HuH-7.5 (cell line): ENCODE measurements at places on chromosomes 6 and 20.

- DNase-seq: no peak
These were observed 74.4 kb downstream of the SH3BGRL2 start for GRCh38 chr6:79705456-79705995.

DNA sequence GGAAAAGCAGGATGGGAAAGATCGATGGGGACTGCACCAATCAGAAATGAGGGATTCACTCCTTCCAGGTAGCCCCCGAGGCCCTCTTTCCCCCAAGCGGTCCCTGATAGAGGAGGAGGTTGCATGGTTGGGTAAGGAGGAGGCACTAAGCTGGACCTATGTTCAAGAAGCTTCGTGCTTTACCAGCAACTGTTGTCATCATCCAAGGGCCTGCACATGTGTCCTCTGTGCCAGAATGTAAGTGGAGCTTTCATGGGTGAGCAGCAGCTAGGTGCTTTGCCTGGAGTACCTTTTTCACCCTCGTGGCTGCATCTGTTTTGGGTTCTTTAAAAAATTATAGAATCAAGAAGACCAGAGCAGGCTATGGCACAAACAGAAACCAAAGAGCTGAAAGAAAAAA, 54.0 kb downstream of the GMPR start:
- no peak for DNase-seq

DNA sequence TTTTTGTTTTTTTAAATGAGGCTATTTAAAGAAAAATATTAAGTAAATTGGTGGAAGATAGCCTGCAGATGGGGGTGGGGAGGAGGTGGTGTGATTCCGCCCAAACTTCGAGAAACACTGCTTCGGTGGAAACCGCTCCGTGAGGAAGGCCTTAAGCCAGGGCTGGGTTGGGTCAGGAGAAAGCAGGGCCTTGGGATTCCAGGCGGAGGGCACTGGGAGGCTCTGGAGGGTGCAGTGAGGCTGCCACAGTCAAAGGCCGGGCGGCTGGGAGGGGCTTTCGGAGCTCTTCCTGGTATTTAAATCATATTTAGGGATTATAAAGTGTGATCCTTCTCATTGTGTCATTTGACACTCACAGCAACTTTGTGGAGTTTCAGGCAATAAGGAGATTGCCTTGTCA, 22.2 kb upstream of the SCRT2 start:
- no peak for DNase-seq

DNA sequence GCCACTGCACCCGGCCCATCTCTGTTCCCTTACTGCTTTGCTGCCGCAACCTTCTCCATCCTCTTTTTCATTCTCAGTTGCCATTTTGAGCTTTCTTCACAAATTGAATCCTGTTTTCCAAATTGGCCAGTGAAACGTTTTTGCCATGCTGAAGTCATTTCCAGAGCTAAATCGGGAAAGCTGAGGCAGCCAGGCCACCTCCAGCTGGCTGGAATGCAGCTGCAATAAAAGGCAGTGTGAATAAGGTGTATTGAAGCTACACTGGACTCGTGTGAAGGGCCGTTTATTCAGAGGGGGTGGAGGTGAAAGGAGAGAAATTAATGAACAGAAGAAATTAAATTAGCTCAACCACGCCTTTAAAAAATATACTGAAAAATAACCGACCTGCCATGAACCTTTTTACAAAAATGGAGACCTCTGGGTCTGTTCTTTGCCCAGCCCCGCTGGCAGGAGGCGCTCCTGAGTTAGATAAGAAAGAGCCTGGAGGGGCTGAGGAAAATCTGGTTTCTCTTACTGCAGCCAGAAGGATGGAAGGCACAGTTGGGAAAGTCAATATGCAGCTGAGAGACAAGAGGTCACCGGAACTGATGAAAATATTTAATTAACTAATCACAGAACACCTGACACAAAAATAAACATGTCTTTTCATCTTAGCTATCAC, 283.9 kb downstream of the FOXC1 start:
- DNase-seq: no peak

DNA sequence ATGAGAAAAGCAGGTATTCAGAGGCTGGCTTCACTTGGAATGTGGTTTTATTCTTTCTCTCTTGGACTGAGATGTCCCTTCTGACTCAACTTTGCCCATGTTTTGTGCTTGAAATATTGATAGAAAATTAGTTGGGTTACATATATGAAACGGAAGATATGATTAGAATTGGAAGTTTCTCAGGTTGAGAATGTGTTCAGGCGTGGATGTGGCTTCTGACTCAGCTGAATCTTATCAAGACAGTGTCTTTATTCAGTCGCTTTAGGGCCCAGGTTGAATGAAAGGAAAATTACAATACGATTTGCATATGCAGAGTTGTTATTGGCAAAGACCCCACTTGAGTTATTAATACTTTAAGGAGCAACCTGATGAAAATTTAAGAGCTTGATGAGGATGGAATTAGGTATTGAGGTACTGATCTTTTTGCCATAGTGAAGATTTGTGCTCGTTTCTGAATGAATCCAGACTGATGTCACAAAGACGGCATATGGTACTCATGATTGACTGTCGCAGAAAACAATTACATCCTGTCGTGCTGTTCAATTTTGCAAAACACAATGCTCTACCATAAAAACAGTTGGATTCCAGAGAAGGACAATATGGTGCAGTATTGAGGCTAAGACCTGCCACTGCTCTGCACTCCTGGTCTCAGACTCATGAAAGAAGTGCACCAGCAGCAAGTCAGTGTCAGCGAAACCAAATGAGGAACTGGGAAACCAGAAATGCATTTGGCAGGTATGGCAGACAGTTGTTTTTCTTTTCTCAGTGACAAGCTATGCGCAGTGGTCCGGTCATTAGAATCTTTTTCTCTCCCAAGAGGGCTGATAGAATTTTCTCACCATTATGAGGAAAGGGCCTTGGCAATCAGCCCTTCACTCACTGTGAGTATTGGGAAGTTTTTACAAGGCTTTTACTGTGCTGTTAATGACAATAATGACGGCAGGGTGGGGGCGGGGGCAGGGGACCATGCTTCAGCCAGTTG, 158.3 kb downstream of the DOK5 start:
- DNase-seq: no peak

GRCh38 chr20:63778857-63779256, 39.3 kb downstream of the SLC2A4RG start:
- no peak for DNase-seq

GRCh38 chr6:95530176-95530819, 47.0 kb upstream of the MANEA start:
- DNase-seq: no peak

DNA sequence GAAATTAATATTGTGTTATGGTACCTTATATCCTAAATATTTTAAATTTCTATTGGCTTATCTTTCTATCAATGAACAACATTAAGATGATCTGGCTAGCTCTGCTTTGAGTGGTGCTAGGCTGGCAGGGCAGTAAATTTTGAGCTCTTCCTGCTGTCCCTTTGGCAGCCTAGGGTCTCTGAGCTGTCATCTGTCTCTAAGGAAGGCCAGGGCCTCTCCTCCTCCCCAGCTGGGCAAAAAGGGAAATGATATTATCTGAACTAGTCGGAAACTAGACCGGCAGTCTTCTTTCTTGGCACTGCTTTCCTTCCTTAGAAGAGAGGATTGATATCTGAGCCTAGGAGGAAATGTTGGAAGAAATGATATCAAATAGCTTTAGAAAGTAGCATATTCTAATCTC, 176.7 kb upstream of the BTBD3 start:
- no peak for DNase-seq

DNA sequence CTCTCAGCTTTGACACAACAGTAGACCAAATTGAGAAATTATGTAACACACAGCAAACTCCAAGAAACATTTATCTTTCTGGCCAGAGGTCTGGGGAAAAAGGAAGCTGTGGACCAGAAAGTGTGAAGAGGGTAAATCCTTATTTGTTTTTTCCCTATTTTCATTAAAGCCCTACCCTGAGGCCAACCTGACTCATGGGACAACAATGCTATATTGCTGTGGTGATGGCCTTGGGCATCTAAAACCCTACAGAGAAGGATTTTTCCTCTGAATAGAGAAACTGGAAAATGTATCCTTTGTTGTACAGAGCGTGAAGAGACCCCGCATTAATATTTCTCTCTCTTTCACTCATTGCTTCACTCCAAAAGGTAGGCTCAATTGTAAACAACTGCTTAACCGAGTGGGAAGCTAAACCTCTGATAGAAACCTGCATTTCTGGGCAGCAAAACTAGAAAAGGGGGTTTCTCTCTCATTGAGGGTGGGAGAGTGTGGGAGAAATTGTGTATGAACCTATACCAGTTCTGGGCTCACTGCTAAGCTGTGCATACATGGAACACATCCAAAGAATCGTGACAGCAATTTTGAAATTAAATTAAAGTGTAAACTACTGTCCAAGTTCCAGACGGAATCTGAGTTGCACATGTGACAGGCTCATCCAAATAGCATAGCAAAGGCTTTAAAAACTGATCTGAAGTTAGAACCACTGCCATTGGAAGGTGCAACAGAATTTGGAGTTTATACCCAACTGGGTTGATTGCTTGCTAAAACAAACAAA, 175.5 kb downstream of the CLVS2 start:
- DNase-seq: no peak

DNA sequence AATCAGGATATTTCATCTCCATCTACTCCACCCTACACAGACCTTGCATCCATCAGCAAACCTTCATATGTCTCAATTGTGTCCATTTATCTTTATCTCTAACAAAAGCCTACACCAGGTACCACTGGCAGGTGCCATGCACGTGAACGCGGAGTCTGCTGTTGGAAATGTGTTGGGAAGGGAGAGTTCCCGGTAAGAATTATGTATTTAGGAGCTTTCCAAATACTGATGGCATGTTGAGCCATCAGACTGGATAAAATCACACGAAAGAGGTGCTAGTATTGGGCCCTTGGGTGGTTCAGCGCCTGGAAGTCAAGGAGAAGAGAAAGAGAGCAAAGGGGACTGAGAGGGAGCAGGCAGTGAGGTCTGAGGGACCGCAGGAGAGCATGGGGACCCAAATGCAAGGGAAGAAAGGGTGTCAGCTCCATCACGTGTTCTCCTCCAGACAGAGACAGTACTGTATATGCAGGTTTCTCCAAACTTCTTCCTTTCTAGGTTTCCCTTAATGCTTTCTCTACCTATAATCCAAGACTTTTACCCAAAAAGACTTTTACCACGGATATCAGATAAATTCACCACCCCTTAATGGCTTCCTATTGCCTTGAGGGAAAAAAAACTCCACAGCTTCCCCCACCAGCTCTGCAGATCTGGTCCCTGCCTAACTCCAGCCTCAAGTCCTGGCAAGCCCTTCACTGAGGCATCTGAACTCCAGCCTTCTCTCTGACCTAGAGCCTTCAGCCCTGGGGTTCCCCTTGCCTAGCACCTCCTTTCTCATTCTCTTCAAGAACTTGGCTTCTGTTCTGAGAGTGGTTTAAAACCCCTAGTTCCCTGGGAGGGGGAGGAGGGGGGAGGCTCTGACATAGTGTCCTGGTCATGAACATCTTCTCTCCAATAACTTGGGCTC, 4.8 kb upstream of the ZNF217 start:
- no peak for DNase-seq

DNA sequence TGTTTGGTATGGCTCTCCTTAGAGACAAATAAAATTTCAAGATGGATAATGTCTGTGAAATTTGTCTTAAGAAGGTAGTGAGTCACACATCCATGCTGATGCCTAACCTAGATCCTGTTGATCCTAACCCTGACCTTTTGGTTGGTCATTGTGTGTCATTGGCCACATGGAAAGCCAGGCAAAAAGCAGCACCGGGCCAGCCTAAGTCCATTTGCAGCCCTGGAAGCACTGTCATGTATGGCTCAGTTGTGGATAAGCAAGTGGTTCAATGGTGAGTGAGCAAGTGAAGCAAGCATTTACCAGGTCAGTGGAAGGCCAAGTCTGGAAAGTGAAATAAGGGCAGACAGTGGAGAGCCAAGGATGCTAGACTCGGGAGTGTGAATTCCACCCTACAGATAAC, 12.1 kb upstream of the XRN2 start:
- DNase-seq: no peak

GRCh38 chr6:165988757-165989456, 178.7 kb downstream of the TBXT start:
- no peak for DNase-seq

- DNase-seq: no peak
These were observed 13.6 kb downstream of the BPIFA2 start for GRCh38 chr20:33181482-33182093.

DNA sequence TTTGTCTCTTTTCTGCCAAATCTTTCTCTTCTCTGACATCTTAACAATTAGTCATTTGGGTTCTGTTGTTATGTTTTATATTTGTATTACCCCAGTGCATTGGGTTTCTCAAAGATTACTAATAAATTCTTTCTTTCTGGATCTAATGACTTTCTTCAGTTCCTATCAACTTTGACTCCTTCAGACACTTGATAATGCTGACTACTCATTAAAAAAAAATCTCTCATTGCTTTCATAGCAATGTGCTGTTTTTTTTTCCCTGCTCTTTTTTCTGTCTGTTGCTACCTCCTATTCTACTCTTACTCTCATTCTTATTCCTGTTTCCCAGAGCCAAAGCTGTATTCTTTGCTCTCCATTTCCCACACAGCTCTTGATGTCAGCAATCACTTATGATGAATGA, 81.3 kb upstream of the MAP3K7 start:
- DNase-seq: no peak

GRCh38 chr6:71459162-71459561, 170.6 kb downstream of the OGFRL1 start:
- DNase-seq: no peak

DNA sequence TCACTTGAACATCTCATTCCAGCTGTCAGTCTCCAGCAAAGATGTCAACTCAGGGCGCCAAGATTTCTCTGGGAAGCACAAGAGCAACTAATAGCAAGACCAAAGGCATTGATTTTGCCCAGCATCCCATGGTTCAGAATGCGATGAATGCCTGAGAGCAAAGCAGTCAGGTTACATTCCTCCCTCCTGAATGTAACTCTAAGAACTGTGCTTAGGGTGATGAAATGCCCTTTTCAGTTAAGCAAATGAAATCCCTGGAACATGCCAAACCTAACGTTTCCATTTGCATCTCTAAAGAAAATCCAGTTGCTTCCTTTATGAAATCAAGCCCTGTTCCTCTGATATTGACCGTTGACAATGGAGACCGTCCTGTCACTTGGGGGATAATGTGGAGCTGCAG, 224.0 kb upstream of the PLN start:
- DNase-seq: no peak

DNA sequence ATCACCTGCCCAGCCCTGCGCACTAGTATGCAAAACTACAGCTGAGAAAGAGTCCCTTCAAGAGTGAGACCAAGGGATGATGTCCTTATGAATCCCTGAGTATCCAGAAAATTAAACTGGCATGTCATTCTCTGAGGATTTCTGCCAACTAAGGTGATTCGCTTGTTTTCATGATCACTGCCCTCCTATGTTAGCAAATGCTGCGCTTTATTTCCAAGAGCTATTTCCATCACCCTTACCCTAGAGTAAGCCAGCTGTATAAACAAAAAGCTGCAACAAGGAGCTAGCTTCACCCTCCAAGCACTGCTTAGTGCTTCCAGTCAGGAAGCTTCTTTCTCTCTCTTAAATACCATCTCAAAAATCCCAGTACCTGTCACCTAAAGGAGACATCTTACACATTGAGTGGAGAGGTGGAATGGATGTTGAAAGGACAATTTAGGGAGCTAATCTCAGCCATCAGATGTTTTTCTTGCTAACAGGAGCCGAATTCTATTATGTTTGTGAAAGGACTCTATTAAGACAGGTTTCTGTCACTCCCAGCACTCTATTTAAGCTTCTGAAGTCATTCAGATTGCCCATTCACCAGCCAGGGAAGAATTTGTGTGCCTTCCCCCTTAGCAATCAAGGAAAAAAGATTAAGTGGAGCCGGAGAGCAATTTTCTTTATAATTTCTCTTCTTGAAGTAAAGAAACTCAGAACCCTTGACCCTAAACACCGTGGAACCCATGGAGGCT, 322.2 kb downstream of the NRN1 start:
- no peak for DNase-seq

- no peak for DNase-seq
These were observed 6.9 kb downstream of the PTK7 start for GRCh38 chr6:43082806-43083655.
